ENCODE measurements at places on chromosomes 13 and 19. TPM values are rescaled to one million over a fixed set of nuclear protein-coding genes. Genes with fewer than 3 reads are reported as not detected.

SBNO2 gene
- total RNA-seq = 119 TPM

FCAR gene
- not detected for total RNA-seq

- no peak for ATAC-seq
These were observed 51.6 kb upstream of the F7 start for GRCh38 chr13:113053801-113054604.

DNA sequence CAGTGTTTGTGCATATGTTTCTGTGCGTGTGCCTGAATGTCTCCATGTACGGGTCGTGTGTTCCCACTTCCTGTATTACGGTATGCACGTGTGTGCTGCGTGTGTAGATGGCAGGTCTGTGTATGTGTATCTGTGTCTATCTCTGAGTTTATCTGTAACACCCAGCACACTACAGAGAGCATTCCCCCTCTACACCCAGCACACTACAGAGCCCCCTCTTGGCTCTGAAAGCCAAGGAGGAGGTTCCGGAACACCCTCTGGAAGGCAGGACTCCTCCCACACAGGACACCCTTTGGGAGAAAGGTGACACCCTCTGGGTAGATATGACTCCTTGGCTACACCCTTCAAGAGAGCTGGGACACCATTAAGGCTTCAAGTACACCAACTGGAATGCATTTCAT is 2.1 kb upstream of the ERFL start:
- ATAC-seq = no peak

- ATAC-seq = no peak
These were observed 9.9 kb upstream of the KPNA3 start for GRCh38 chr13:49802426-49802825.

GRCh38 chr19:13073263-13073662 is 29.4 kb downstream of the LYL1 start:
- ATAC-seq = no peak

- no peak for ATAC-seq
These were observed 37.4 kb downstream of the PCDH9 start for GRCh38 chr13:67192751-67193150.

DNA sequence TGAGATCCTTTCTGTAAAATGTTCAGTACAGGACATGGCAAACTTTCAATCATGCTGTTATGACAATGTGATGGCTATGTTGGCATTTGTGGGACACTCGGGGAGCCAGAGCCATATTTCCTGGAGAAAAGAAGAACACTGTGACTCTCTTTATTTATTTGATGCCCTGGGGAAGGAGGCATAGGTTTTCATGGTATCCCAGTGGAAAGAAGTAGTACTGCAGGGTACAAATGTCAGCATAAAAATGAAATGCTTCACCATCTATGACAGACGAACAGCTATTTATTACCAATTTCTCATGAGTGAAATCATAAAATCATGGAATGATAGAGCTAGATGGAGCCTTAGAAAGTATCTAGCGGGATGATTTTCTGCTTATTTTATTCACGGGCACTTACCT is 217.1 kb downstream of the COL4A1 start:
- no peak for ATAC-seq

All from activated T-helper 17 cell treated with anti-CD3 and anti-CD28 coated beads, Interleukin-2, amount 50 U/mL, for 72 hours (primary cell).